ENCODE measurements at places on chromosomes 11 and 22. TPM values are rescaled to one million over a fixed set of nuclear protein-coding genes. Genes with fewer than 3 reads are reported as not detected.

DNA sequence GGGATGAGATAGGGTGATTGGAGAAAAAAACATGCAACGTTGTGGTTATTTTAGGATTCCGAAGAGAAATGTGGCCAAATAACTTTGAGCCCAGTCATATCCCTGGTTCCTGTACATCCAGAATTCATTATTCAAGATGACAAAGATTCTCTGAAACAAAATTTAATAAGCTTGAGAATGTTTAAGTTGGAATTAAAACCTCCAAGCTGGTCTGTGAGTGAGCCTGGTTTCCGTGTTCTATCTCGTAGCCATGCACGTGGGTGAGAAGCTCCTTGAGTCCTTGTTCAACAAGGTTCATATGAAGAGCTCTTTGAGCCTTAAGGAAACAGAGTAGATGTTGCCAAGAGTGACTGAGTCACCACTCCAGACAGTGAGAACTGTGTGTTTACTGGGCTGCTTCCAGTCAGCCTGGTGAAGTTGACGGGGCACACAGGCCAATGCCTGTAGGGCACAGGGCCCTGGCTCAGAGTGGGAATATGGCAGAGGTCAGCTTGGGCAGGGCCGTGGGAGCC is 206.5 kb downstream of the NAV2 start:
- DNase-seq = peak; percentile 46

- DNase-seq = peak; percentile 86
Observed at GRCh38 chr11:122197066-122197987, 81.3 kb upstream of the BLID start.

DNA sequence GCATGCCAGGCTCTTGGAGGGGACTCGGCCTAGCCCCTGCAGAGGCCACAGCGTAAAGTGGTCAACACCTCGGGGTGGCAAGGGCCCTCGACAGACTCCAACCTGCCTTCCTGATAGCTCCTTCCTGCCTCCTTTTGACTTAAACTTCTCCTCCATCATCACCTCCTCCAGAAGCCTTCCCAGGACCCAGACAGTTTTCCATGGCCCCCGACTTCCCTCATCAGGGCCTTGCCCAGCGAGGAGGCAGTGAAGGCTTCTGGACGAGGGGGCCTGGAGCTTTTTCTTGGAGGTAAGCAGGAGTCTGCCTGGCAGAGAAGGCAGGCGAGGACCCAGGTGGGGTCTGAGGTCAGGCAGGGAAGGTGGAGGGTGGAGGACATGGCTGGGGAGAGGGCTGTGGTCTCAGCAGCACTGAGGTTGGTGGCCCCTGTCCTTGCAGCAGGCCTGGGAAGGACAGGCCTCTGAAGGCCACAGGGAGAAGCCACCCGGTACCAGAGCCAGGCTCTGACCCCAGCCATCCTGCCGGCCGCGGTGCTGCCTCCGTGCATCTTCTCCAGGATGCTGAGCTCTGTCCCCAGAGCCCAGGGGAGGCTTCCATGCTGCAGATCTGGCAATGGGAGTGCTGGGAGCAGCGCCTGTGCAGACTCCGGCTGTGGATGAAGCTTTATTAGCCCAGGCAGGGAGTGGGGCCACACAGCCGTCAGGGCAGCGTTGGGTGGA is 81.4 kb downstream of the WNT7B start:
- no peak for DNase-seq

- DNase-seq = no peak
Observed at GRCh38 chr11:10019906-10020682, 273.9 kb downstream of the SBF2 start.

GRCh38 chr22:23376256-23376655 is 195.9 kb downstream of the BCR start:
- DNase-seq = no peak

GRCh38 chr11:124760205-124760652 is 1.9 kb downstream of the ESAM start:
- DNase-seq = no peak

DNA sequence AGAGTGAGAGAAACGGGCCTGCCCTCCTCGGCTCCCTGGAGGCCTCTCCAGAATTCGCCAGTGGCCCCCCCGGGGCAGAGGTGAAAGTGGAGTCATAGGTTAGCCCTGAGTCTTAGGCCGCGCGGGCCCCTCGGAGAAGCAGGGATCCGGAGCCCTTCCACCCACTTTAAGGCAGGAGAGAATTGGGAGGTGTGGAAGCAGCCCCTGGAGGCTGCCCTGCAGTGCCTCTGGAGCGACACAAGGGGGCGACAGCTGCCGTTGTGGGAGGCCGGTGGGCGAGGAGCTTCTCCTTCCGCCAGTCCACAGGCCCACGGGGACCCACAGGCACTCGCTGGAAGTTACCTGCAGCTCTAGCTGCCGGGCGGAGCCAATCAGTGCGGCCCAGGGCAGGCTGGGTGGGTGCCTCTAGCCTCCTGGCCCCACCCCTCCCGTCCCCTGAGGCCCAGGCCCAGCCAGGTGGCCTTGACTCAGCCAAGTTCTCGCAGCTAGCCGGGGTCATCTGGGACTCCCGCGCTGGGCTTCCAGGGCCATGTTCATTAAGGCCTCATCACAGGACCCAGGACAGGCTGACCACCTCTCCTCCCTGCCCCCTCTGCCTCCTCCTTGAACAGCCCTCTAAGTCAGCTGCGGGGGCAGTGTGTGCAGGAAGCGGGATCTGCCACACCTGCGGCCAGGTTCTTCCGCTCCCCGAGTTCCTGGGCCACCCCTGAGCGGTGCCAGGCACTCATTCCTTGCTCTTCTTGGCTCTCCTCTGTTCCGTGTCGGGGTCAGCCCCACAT is 5.0 kb downstream of the DGKZ start:
- DNase-seq = no peak

- no peak for DNase-seq
Observed at GRCh38 chr22:33829546-33830280, 90.6 kb downstream of the LARGE1 start.

DNA sequence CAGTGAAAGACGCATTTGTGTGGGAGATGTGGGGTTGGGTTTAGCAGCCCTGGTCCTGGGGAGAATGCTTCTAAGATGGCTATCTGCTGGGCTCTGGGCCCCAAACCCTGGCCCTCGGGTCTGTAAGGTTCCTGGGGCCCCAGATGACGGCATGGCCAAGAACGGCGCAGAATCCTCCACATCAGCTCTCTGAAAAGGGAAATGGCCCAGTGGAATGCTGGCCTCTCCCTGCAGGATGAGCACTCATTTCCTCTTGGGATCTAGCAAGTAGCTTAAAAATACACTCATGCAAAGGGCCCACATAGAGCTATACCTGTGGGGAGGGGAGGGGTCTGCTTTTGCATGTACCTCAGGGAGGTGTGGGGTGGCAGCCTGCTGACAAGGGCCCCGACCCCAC is 37.5 kb upstream of the LINC01488 start:
- no peak for DNase-seq

- DNase-seq = no peak
Observed at GRCh38 chr22:33090836-33091235, 32.7 kb upstream of the SYN3 start.

- no peak for DNase-seq
Observed at GRCh38 chr11:58765078-58765477, 33.3 kb upstream of the GLYAT start.

- no peak for DNase-seq
Observed at GRCh38 chr22:23113847-23114720, 27.7 kb downstream of the RSPH14 start.

DNA sequence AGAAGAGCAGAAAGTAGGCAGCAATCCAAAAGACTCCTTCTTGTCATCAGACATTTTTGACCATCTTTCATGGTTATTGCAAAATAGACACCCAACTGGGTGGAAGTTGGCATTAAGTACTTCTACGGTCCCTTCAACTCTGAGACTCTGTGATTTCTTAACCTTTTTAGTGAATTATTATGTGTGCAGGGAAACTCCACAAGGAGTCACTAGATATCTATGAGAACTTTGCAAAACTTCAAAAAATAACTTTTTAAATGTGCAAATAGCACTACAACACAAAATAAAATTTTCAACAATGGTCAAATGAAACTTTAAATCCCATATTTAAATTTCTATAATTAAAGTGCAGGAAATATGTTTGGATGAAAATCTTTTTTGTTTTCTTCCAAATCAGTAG is 88.7 kb downstream of the SLC17A6 start:
- no peak for DNase-seq

- no peak for DNase-seq
Observed at GRCh38 chr22:38724926-38725571, 19.3 kb downstream of the GTPBP1 start.

GRCh38 chr11:120894202-120894985 is 129.5 kb upstream of the TBCEL start:
- DNase-seq = no peak

- no peak for DNase-seq
Observed at GRCh38 chr11:69704508-69705253, 859 bp upstream of the FGF19 start.

DNA sequence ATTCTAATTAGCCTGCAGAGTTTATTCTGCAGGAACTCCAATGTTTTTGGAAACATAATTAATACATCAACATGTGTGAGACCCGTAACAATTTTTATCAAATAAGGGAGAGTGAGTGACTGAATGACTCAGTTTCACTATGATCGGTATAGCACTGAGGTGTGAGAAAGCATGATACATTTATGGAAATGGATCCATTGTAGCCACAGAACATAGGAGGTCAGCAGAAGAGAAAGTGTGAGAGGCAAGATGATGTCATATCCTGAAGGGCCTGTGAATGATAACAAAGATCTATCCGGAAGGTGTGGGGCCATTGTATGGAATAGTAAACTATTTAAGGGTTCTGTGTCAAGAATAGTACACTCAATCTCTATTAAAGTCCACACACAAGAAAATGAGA is 1406.1 kb upstream of the TENM4 start:
- no peak for DNase-seq

- no peak for DNase-seq
Observed at GRCh38 chr22:23544852-23545251, 35.2 kb downstream of the IGLL1 start.

Gene APOA4
- total RNA-seq = 0.99 TPM

Gene APOL5
- not detected for total RNA-seq

Gene TAGLN
- 6,975 TPM for total RNA-seq

Gene FGF19
- not detected for total RNA-seq

Gene MYOD1
- total RNA-seq = not detected

Gene SHISAL1
- total RNA-seq = 0.81 TPM

Gene MARK2
- total RNA-seq = 20.2 TPM

Gene UBQLNL
- total RNA-seq = 0.56 TPM

Gene CASP5
- total RNA-seq = 4.0 TPM

Gene SHANK2
- not detected for total RNA-seq

Measured in thoracic aorta (tissue), 2 donors.